Right atrium auricular region (tissue), 2 donors: ENCODE measurements at places on chromosomes 3 and 15.

DNA sequence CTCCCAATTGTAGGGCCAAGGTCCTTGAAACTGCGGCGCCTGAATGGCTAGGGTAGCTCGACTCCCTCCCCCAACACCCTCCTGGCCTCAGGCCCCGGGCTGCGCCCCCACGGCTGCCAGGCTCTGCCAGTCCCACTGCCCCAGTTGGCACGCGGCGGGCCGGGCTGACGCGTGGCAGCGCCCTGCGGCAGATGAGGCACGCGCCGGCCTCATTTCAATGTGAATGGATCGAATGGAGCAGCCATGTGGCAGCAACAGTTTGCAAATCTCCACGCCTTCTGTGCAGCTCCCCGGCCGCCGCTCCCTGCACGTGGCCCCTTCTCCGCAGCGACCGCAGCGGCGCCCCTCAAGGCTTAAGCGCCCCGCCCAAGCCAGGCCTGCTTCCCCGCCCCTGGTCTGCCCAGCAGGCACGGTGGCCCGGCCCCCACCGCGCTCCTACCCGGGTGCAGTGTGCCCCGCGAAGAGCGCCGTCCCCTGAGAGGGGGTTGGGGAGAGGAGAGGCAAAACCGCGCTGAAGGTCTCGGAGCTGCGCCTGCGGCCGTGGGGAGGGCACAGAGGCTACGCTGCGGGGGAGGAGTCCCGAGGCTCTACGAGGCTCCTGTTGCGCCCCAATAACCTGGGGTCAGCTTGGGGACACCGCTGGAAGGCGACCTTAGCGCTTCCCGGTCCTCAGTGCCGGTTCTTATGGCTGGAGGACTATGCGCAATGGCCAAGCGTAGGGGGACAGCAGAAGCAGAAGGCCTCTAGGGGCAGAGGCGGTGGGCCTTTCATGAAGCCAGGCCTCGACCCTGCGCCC lies 3.1 kb upstream of the DLL4 start:
- no peaks in the 10 kb centered on the region for H3K36me3 ChIP-seq
- no peak for DNase-seq
- no peak overlapping the region for H3K27ac ChIP-seq
- no peaks in the 10 kb centered on the region for H3K4me1 ChIP-seq
- H3K4me3 ChIP-seq = peak overlapping the region; percentile 34
- peaks cover 18% of the 10 kb centered on the region for H3K27me3 ChIP-seq

- no peak overlapping the region for H3K4me3 ChIP-seq
- H3K36me3 ChIP-seq = no peaks in the 10 kb centered on the region
- H3K27me3 ChIP-seq = no peaks in the 10 kb centered on the region
- H3K4me1 ChIP-seq = no peaks in the 10 kb centered on the region
- no peak overlapping the region for H3K27ac ChIP-seq
Measured at GRCh38 chr3:196458063-196458462, 25.8 kb upstream of the UBXN7 start.

- no peaks in the 10 kb centered on the region for H3K4me1 ChIP-seq
- DNase-seq = peak; percentile 52
- H3K27ac ChIP-seq = no peak overlapping the region
- H3K27me3 ChIP-seq = no peaks in the 10 kb centered on the region
Measured at GRCh38 chr15:88654430-88655102, 15.8 kb downstream of the ISG20 start.

- H3K4me1 ChIP-seq = peaks cover 17% of the 10 kb centered on the region
- no peak overlapping the region for H3K27ac ChIP-seq
Measured at GRCh38 chr3:106071306-106071705, 202.5 kb upstream of the CBLB start.

GRCh38 chr3:109346770-109347295 lies 9.5 kb upstream of the DPPA4 start:
- no peak overlapping the region for H3K4me3 ChIP-seq
- DNase-seq = no peak
- no peaks in the 10 kb centered on the region for H3K4me1 ChIP-seq
- H3K36me3 ChIP-seq = no peaks in the 10 kb centered on the region
- no peaks in the 10 kb centered on the region for H3K27me3 ChIP-seq

- H3K4me1 ChIP-seq = no peaks in the 10 kb centered on the region
- no peaks in the 10 kb centered on the region for H3K27me3 ChIP-seq
- H3K36me3 ChIP-seq = no peaks in the 10 kb centered on the region
- H3K4me3 ChIP-seq = no peak overlapping the region
- no peak for DNase-seq
- no peak overlapping the region for H3K27ac ChIP-seq
Measured at GRCh38 chr3:141952611-141953010, 76.2 kb downstream of the ATP1B3 start.

DNA sequence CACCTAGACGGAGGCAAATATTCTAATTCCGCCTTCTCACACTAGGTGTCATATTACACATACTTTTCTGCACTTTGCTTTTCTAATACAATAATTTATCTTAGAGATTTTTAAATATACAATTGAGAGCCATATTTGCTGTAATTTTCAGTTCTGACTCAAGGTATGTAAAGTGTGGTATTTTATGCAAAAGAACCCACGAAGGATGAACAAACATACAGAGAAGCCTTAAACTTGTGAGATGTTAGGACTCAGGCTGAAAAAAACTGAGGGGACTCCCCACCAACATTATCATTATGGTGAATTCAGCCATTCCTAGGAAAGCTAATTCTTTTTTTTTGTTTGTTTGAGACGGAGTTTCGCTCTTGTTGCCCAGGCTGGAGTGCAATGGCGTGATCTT lies 9.6 kb downstream of the ZBTB11 start:
- no peaks in the 10 kb centered on the region for H3K27me3 ChIP-seq
- no peak for DNase-seq
- H3K36me3 ChIP-seq = peaks cover 51% of the 10 kb centered on the region
- H3K4me3 ChIP-seq = no peak overlapping the region
- H3K27ac ChIP-seq = no peak overlapping the region

DNA sequence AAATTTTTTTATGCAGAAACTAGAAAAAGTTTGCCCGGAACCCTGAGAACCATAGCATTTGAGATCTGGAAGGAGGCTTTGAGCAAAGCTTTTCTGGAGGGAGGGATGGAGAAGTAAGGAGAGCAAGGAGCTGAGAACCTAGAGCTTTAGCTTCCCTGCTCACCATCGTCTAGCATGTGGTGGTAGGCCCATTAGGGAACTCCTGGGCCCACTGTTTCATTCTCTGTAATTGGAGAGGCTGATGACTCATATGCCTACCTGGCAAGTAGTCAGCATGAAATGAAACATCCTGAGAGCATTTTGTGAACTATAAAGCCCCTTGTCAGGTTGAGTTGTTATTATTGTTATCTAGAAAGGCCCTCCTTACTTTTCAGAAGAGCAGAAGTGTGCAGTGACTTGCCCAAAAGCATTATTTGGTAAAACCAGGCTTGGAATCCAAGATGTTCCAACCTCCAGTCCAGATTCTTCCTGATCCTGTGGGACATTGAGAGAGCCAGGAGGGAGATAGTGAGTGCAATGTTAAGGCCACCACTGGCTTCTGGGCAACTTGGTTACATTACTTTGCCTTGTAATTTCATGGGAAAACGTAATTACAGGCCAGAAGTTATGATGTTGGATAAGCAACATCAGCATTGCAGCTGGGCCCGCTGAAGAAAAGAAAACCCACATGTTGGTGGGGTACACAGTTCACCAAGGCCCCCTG lies 104.5 kb upstream of the BFSP2 start:
- no peaks in the 10 kb centered on the region for H3K27me3 ChIP-seq
- H3K4me3 ChIP-seq = no peak overlapping the region
- peaks cover 46% of the 10 kb centered on the region for H3K4me1 ChIP-seq
- H3K27ac ChIP-seq = peak overlapping the region; percentile 46
- DNase-seq = no peak

GRCh38 chr3:46987743-46988401 lies 8.4 kb downstream of the NBEAL2 start:
- no peaks in the 10 kb centered on the region for H3K4me1 ChIP-seq
- H3K27ac ChIP-seq = peak overlapping the region; percentile 21
- H3K36me3 ChIP-seq = no peaks in the 10 kb centered on the region
- no peak overlapping the region for H3K4me3 ChIP-seq
- no peaks in the 10 kb centered on the region for H3K27me3 ChIP-seq
